ENCODE measurements at places on chromosomes 7 and 10. TPM values are rescaled to one million over a fixed set of nuclear protein-coding genes. Genes with fewer than 3 reads are reported as not detected.
A peak's percentile ranks its signal among the peaks of the same experiment; 100 is the strongest.

GRCh38 chr7:75988568-75989499 is 5.6 kb downstream of the TMEM120A start:
- no peaks in the 10 kb centered on the region for H3K4me1 ChIP-seq
- no peaks in the 10 kb centered on the region for H3K27me3 ChIP-seq
- H3K27ac ChIP-seq, result no peak overlapping the region
- H3K4me3 ChIP-seq, result no peak overlapping the region
- H3K36me3 ChIP-seq, result no peaks in the 10 kb centered on the region
- DNase-seq, result no peak

GRCh38 chr7:47327346-47327697 is 254.6 kb downstream of the TNS3 start:
- peak overlapping the region; percentile 78 for H3K27ac ChIP-seq
- H3K4me1 ChIP-seq, result peaks cover 6% of the 10 kb centered on the region
- H3K36me3 ChIP-seq, result peaks cover 10% of the 10 kb centered on the region
- no peak for DNase-seq
- no peak overlapping the region for H3K4me3 ChIP-seq

GRCh38 chr10:48455392-48456151 is 149.1 kb downstream of the MAPK8 start:
- no peaks in the 10 kb centered on the region for H3K4me1 ChIP-seq
- peak; percentile 41 for DNase-seq
- H3K36me3 ChIP-seq, result no peaks in the 10 kb centered on the region
- no peaks in the 10 kb centered on the region for H3K27me3 ChIP-seq
- H3K27ac ChIP-seq, result no peak overlapping the region

ARPC1B gene
- 386 TPM for total RNA-seq

- no peaks in the 10 kb centered on the region for H3K36me3 ChIP-seq
- no peak for DNase-seq
- no peak overlapping the region for H3K27ac ChIP-seq
- H3K27me3 ChIP-seq, result no peaks in the 10 kb centered on the region
Observed at GRCh38 chr10:131630772-131631258, 270.0 kb upstream of the PPP2R2D start.

GRCh38 chr10:91610444-91610843 is 22.4 kb downstream of the PPP1R3C start:
- no peaks in the 10 kb centered on the region for H3K36me3 ChIP-seq
- no peak overlapping the region for H3K4me3 ChIP-seq
- H3K27me3 ChIP-seq, result no peaks in the 10 kb centered on the region
- H3K4me1 ChIP-seq, result no peaks in the 10 kb centered on the region

Data from Peyer's patch (tissue), 4 donors.